ENCODE measurements at places on chromosomes 3 and 15.

- DNase-seq, result peak; percentile 37
Observed at GRCh38 chr3:36303286-36303685, 77.0 kb upstream of the STAC start.

DNA sequence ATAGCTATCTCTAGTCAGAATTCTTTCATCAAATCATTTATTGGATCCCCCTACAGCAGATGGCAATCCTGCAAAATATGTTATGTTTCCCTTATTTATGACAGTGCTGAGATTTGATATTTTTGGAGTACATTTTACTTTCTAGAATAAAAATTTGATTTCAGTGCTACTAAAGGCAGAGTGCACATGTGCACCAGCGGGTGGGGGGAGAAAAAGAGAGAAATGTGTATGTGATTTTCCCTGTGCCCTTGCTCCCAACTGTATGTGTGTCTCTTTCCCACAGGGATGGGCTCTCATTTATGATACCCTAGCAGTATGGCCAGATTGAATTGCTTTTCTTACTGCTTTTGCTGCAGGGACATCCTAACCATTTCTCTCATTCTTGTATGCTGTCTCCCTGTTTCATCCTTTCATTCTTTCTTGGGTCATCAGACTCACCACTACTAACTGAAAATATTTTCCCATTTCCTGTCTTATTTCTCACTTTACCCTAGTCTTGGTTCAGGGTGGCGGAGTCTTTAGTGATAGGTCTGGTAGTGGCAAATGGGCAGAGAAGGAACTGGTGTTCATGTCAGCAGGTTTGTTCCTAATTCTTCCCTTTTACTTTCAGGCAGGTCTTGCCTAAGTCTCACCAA is 140.7 kb downstream of the TCF12 start:
- DNase-seq, result no peak

DNA sequence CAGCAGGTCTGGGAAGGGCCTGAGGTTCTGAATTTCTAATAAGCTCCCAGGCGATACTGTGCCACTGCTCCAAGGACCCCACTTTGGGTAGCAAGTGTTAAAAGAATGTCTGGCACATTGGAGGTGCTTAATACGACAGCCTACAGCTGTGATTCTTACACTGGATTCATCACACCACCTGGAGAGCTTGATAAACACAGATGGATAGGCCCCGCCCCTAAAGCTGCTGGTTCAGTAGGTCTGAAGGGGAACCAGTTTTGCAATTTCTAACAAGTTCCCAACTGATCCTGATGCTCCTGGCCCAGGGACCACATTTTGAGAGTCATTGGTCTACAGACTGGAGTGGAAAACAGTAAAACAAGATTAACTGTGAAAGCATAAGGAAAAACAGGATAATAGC is 124.8 kb upstream of the ST8SIA2 start:
- DNase-seq, result no peak

GRCh38 chr3:186284661-186285060 is 77.4 kb downstream of the DGKG start:
- DNase-seq, result no peak

DNA sequence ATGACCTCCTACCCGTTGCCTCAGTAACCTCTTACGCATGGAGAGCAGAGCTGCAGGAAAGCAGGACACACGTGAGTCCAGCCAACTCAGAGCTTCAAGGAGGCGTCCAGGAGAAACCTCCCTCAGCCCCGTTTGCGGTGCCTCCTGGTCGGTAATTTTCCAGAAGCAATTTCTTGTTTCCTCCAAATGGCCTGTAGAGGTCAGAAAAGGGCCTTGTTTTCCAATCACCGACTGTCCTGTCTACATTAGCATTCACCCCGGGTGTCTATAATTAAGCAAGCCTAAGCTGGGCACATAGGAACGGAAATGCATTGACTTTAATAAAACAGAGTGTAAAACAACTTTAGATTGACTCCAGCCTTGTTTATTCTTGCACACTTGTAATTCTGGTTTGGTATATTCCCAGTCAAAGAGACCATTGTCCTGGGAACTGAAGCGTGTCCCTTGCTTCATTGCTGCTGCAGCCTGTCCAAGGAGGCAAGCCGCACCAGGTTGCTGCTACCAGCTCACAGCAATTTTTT is 836.2 kb downstream of the AGBL1 start:
- peak; percentile 43 for DNase-seq
